ENCODE measurements at places on chromosomes 5 and 9.

GRCh38 chr5:158463938-158464337 is 605.0 kb upstream of the CLINT1 start:
- no peak for DNase-seq

- DNase-seq = no peak
Observed at GRCh38 chr5:113119246-113119924, 142.8 kb downstream of the DCP2 start.

- DNase-seq = no peak
Observed at GRCh38 chr5:89756955-89757354, 652.6 kb downstream of the CETN3 start.

GRCh38 chr5:95907740-95908706 is 53.6 kb downstream of the ELL2 start:
- no peak for DNase-seq

GRCh38 chr9:128266868-128267590 is 8.8 kb downstream of the GOLGA2 start:
- DNase-seq = no peak

DNA sequence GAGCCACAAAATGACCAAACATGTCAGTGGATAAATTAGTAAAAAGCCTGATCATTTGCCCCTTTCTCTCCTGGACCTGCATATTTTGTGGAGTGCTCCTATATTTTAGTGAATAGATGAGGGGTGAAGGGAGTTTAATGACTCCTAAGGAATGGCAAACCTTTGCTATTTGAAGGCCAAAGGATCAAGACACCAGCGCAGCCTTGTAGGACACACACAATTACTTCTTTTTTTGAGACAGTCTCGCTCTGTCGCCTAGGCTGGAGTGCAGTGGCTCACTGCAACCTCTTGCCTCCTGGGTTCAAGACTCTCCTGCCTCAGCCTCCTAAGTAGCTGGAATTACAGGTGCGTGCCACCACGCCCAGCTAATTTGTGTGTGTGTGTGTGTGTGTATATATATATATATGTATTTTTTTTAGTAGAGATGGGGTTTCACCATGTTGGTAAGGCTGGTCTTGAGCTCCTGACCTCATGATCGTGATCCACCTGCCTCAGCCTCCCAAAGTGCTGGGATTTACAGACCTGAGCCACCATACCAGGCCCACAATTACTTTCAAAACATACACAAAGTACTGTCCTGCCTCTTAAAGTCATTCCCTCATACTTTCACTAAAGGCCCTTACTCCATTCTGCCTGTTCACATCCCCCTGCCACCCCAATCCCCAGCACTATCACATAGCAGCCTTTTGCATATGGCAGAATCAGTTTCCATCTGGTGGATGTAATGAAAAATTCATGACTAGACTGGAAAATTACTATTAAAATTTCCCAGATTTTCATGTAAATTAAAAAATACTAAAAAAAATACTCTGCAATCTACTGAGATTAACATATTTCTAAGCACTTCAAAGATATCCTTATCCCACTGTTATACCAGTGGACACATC is 60.4 kb downstream of the CSNK1A1 start:
- DNase-seq = no peak

DNA sequence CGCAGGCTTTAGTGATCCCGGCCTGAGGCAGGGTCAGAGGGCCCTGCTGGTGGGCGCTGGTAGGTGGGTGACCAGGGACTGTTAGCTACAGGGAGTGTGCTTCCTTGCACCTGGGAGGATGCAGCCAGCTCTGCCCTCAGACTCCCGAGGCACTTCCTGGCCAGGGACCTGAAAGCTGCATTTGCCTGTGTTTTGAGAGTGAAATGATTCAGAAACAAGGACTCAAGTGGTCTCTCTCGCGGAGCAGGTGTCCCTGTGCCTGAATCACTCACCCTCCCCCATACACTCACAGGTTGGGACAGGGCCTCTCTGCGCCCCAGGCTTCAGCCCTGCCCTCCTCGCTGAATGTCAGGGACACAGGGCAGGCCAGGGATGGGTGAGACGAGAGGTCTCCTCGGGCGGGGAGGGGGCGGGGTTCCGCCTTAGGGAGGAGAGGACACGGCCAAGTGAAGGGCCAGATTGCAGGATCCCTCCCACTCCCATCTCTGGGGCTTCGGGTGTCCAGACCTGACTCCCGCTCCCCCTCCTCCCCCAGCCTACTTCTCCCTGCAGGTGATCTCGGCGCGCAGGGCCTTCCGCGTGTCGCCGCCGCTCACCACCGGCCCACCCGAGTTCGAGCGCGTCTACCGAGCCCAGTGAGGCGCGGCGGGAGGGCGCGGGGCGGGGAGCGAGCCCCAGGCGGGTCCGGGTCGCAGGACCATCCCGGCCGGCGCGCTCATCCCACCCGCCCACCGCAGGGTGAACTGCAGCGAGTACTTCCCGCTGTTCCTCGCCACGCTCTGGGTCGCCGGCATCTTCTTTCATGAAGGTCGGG is 1.5 kb downstream of the LTC4S start:
- no peak for DNase-seq

GRCh38 chr5:32707418-32707997 is 3.6 kb upstream of the NPR3 start:
- DNase-seq = no peak

GRCh38 chr9:25654417-25654816 is 23.8 kb downstream of the TUSC1 start:
- no peak for DNase-seq

DNA sequence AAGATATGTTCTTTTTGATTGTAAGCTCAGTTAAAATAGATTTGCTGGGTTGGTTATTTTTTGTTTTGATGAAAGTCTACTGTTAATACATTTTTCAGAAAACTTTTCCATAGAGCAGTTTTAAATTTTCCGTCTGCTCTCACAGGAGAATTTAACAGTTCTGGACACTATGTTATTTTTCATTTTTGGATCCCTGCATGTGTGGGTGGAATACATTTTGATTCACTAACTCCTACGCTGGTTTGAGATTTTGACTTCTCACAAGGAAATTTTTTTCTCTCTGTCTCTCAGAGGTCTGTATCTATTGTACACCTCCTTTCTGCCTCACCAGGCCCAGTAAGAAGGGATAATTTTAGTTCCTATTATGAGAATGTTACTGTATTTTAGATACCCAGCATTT is 502.4 kb downstream of the CDH10 start:
- no peak for DNase-seq

Data from stimulated activated CD8-positive, alpha-beta memory T cell treated with anti-CD3 and anti-CD28 coated beads, Interleukin-4, amount 100 ng/mL, for 1 hour (primary cell).